Right hindlimb (tissue), 1 donor: ENCODE measurements at places on chromosomes 6 and 20.
A peak's percentile ranks its signal among the peaks of the same experiment; 100 is the strongest.

DNA sequence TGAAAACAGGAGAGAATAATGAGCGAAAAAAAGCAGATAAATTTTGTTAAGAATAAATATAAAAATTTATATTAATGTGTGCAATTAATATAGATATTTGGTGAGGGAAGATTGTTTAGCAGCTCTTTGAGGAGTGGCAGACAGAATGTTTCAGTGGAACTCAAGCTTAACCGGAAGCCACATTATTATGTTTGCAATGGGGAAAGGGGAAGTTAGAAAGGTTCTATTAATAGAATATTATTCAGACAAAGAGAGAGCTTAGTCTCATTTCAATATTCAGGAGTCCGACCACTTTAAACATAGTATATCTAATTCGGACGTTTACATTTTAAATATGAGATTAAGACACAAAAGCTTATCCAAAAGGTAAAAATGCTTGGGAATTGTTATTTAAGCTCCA, 81.6 kb upstream of the KHDRBS2 start:
- DNase-seq: no peak

GRCh38 chr20:50295762-50296449, 105.3 kb downstream of the CEBPB start:
- DNase-seq: no peak

- no peak for DNase-seq
Measured at GRCh38 chr6:160457823-160458222, 109.6 kb downstream of the SLC22A3 start.

GRCh38 chr20:47764154-47764733, 21.0 kb downstream of the SULF2 start:
- DNase-seq: no peak

DNA sequence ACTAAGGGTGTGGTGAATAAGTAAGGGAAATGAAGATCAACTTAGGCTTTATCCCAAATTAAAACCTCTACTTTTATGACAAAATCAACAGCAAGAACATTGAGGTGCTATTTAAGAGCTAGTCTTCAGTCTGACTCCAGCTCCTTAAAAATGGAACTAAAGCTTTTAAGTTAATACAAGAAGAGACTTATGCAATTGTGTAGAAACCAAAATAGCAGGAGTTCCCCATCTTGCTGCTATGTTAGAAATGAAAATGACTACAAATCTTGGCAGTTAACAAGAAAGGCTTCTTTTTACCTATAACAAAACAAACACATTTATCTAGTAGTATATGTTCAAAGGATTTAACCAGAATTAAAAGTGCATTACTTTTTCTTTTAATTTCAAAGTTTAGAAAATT, 25.7 kb downstream of the HMGN3 start:
- DNase-seq: no peak

- no peak for DNase-seq
Measured at GRCh38 chr6:50927800-50928199, 109.1 kb downstream of the TFAP2B start.

DNA sequence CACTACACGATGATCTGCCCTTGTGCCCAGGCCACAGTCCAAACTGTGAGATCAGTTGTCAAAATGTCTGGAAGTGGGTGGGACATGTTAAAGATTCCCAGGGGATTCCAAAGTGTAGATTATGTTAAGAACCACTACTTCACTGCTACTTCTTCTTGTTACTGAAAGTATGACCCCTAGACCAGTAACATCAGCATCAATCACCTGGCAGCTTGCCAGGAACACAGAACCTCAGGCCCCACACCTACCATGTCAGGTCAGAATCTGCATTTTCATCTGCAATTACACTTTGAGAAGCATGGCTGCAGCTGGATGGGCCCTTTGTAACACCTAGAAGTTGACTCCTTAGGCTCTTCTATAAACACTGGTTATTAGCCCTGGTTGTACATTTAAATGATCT, 36.1 kb downstream of the RFPL4B start:
- DNase-seq: no peak

DNA sequence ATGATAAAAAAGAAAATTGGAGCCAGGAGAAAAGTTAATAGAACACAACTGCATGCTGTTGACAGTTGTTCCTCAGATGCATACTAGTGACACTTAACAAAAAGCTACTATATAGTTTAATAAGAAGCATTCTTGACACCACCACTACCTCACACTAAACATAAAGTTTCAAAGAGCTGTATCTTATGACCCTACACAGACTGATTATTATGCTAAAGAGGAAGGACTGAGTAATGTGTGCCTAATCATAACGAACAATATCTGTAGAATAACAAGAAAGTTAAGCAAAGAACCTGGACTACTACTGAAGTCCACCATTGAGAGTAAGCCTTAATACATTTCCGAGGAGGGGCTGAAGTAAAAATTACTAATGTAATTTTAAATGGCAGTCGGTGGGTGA, 99.8 kb downstream of the IRAK1BP1 start:
- no peak for DNase-seq

- DNase-seq: no peak
Measured at GRCh38 chr6:45857827-45858226, 157.8 kb downstream of the CLIC5 start.

DNA sequence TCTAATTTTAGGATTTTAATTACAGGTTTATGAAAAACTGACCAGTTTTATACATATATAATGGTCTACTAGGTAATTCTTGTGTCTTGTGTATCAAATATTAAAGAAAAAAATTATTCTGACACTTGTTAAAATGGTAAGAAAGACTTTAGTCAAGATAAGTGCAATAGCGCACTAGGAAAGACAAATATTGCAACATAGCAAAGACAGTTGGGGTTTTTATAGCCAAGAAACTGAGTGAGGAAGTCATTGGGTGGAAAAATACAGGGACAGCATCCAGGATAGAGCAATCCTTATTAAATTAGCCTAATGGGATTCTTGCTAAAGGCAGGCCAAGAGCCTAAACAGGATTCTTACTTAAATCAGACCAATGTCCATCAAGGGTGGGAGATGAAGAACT, 71.1 kb downstream of the ROS1 start:
- no peak for DNase-seq

DNA sequence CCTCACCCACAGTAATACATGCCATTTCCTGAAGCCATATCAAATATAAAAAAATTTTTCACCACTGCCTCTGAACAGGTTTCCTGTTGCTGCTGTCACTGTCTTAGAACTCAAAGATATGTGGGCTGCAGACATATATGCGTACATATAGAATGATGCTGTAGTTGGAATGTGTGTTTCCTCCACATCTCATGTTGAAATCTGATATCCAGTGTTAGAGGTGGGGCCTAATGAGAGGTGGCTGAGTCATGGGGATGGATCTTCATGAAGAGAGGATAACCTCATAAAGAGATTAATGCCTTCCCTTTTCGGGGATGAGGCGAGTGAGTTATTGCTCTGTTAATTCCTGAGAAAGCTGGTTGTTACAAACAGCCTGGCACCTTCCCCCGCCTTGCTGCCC, 7.7 kb upstream of the SCP2D1 start:
- no peak for DNase-seq

GRCh38 chr6:79467716-79468115, 69.5 kb downstream of the LCA5 start:
- DNase-seq: no peak

DNA sequence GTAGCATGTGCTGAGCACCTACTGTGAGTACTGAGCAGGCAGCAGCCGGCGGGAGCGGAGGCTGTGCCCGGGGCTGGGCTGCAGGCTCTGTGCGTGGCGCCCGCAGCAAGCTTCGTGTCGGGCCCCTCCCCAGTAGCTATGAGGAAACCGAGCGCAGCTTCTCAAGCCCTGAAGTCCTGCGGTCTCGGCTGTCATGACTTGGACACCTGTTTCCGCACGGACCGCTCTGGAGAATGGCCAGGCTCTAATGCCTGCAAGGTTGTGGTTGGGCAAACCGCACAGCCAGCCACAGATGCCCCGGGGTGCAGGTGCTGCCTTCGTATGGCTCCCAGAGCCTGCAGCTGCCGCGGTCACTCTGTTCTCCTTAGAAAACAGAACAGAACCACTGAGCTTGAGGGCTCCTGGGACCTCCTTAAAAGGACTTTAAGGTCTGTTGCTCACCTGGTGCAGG, 33.7 kb downstream of the PYGB start:
- peak; percentile 44 for DNase-seq

- DNase-seq: no peak
Measured at GRCh38 chr6:104908031-104908887, 48.5 kb upstream of the HACE1 start.

DNA sequence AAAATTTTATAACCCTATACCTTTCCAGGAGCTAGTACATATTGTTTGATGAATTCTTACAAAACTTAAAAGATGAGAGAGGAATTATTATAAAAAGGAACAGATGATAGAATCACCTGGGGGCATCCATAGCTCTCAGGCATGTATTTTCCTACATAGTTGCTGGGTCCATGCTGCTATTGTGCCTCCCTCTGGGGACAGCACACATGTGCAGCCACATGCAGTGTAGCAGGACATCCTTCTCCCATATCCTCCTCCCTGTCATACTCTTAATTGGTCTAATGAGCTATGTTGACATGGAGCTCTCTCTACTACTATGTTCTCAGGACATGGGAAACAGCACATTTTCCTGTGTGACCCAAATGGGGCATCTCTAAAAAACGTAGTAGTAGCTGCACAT, 898.2 kb upstream of the MAP3K7 start:
- DNase-seq: no peak

- DNase-seq: no peak
Measured at GRCh38 chr6:141212296-141212695, 920.4 kb upstream of the GJE1 start.

DNA sequence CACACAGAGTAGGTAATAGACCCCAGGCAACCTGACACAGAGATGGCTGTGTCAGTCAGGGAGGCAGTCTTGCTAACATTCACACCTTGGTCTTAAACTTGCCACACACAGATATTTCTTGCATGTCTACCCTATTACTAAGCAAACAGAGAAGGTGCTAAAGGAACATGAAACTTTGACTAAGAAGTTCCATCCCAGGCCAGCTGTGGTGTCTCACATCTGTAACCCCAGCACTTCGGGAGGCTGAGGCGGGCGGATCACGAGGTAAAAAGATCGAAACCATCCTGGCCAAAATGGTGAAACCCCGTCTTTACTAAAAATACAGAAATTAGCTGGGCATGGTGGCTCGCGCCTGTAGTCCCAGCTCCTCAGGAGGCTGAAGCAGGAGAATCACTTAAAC, 222.4 kb upstream of the JARID2 start:
- DNase-seq: no peak

- DNase-seq: no peak
Measured at GRCh38 chr6:57250348-57250747, 28.2 kb upstream of the RAB23 start.

DNA sequence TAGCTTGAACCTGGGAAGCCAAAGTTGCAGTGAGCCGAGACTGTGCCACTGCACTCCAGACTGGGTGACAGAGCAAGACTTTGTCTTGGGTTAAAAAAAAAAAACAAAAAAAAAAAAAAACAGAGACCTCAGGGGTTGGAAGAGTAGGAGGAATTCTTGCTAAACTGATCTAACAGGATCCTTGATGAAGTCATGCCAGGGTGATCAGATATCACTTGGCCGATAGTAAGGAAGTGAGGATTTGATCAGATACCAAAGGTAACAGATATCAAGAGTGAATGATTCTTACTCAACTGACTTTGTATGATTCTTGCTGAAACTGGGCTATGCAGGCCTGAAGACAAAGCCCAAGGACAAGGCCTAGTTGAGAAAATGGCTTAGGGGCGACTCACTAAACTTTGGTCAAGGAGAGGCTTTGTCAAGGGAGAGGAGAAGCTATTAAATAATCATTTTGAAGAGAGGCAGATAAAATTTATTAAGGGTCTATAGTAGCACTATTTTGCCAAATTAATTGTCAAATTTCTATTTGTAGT, 624.7 kb downstream of the UTRN start:
- DNase-seq: no peak

DNA sequence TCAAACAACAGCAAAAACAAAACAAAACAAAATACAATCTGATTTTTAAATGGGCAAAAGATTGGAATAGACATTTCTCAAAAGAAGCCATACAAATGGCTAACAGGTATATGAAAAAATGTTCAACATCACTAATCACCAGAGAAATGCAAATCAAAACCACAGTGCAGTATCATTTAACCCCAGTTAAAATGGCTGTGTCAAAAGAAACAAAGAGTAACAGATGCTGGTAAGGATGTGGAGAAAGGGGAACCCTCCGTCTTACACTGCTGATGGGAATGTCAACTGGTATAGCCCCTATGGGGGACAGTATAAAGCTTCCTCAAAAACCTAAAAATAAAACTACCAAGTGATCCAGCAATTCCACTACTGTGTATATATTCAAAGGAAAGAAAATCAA, 10.9 kb upstream of the NELFCD start:
- no peak for DNase-seq

- DNase-seq: no peak
Measured at GRCh38 chr6:145749632-145750031, 14.3 kb upstream of the EPM2A start.

- DNase-seq: no peak
Measured at GRCh38 chr20:47354714-47355488, 1.6 kb downstream of the ZMYND8 start.

DNA sequence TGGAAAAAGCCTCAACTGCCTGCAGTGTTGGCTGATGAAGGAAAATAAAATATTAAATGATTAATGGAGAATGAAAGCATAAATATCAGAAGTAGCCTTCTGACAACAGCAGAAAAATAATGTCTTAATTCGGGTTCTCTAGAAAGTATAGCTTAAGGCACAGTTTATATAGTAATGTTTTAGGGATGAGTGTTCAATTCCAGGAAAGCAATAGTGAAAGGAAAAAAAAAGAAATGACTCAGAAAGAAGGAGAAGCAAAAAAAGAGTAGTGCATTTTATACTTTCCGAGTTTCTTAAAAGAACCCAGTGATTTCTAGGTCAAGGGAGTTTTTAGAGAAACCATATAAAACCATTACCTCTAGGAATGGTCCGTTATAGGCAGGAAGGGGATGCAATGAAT, 137.3 kb downstream of the HTR1B start:
- DNase-seq: no peak

- DNase-seq: no peak
Measured at GRCh38 chr20:39857835-39858234, 831.2 kb downstream of the MAFB start.

GRCh38 chr20:3539311-3540107, 68.7 kb downstream of the ATRN start:
- DNase-seq: no peak

- peak; percentile 24 for DNase-seq
Measured at GRCh38 chr20:63534831-63535651, 2.1 kb downstream of the PTK6 start.

DNA sequence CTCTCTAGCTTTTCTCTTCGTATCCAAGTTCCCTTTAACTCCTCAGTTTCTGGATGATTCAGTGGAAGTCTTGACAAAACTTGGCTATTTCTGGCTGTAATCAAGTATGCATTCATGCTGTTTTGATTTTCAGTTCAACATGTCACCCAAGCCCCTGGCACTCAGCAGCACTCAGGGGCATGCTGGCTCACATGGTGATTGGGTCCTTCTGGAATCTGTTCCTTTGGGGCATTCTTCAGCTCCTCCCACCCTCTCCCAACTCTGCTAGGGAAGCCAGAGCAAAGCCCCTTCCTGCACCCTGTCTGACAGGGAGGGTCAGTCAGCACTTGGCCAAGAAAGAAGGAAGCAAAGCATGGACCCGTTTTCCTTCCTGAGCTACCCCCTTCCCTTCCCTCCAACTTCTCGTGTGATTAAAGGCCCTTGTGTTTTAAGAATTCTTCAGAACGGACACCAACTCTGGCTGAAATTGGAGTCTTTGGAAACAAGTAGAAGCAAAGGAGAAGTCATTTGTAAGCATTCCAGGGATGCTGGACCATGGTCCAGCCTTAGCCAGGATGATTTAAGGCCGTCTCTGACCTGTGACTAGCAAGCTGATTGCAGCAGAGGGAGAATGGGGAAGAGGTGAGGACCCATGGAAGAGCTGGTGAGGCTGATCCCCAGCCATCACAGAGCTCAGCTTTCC, 7.1 kb downstream of the PLEKHG1 start:
- DNase-seq: peak; percentile 42

- DNase-seq: no peak
Measured at GRCh38 chr20:48789185-48789668, 38.6 kb downstream of the PREX1 start.
